ENCODE measurements at places on chromosomes 16 and 17. TPM values are rescaled to one million over a fixed set of nuclear protein-coding genes. Genes with fewer than 3 reads are reported as not detected.

GRCh38 chr17:82782657-82783207 lies 30.9 kb downstream of the TBCD start:
- no peaks in the 10 kb centered on the region for H3K36me3 ChIP-seq
- H3K27me3 ChIP-seq, result no peaks in the 10 kb centered on the region
- H3K4me1 ChIP-seq, result peaks cover 14% of the 10 kb centered on the region
- H3K27ac ChIP-seq, result peak overlapping the region; percentile 59
- no peak for DNase-seq

DNA sequence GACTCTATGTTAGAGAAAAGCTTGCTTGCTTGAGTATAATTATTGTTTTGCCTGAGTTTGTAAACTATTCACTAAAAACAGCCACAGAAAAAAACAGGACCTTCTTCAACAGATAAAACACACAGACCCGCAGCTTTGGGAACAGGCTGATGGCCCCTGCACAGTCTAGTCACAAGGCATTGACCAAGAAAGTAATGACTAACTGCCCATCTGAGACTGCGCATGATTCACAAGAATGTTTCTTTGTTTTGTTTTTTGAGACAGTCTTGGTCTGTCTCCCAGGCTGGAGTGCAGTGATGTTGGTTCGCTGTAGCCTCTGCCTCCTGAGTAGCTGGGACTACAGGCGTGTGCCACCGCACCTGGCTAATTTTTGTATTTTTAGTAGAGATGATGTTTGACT lies 2.8 kb upstream of the ZKSCAN2 start:
- peaks cover 61% of the 10 kb centered on the region for H3K4me1 ChIP-seq
- no peak for DNase-seq
- H3K27ac ChIP-seq, result no peak overlapping the region
- no peaks in the 10 kb centered on the region for H3K36me3 ChIP-seq
- H3K27me3 ChIP-seq, result no peaks in the 10 kb centered on the region
- no peak overlapping the region for H3K4me3 ChIP-seq

DNA sequence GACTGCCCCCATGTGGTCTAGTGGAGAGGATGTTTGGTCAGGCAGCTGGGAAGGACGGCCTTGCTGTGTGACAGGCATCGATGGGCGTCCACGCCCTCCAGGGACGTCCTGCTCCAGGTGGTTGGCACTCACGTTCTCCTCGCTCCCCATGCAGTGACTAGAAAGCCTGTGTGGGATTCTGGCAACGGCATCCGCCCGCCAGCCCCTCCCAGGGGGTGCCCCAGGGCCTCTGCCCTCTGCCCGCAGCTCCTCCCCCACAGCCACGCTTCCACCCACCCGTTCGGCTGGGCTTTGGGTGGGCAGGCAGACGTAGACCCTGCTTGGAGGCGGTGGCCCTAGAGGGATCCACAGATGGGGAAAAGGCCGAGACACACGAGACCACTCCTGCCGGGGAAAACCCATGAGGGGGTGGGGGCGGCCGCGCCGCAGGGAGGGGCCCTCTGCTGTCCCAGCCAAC lies 4.7 kb upstream of the IL17C start:
- no peaks in the 10 kb centered on the region for H3K36me3 ChIP-seq
- H3K4me3 ChIP-seq, result peak overlapping the region; percentile 55
- H3K27me3 ChIP-seq, result peaks cover 2% of the 10 kb centered on the region

- no peak overlapping the region for H3K27ac ChIP-seq
- H3K4me1 ChIP-seq, result no peaks in the 10 kb centered on the region
- no peaks in the 10 kb centered on the region for H3K27me3 ChIP-seq
- H3K36me3 ChIP-seq, result peaks cover 35% of the 10 kb centered on the region
Observed at GRCh38 chr16:85069171-85069570, 41.6 kb downstream of the KIAA0513 start.

DNA sequence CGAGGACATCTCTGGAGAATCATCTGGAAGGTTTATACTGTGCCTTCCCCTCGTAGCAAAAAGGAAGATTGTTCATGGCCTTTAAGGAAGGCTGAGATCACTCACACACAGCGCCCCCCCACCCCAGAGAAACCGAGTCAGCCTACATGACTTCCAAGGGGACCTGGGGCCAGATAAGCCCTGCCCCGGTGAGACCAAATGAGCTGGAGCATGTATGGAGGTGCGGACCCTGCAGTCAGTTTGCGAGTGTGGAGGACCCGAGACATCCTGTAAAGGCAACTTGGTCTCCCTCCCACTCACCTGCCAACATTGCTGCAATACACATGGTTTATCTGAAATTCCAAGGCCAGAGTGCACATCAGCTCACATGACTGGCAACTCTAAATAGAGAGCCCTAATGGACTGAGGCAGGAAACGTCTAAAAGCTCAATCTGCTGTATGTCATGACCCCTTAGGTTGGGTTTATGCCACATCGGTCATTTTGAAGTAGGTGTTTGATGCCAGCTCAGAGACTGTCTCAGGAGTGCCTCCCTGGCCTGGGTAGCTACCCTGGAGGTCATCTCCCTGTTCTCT lies 233.6 kb downstream of the CPPED1 start:
- H3K27me3 ChIP-seq, result no peaks in the 10 kb centered on the region
- H3K4me1 ChIP-seq, result peaks cover 40% of the 10 kb centered on the region
- no peak overlapping the region for H3K27ac ChIP-seq
- H3K36me3 ChIP-seq, result peaks cover 13% of the 10 kb centered on the region
- no peak for DNase-seq

GRCh38 chr16:90026135-90026534 lies 6.9 kb upstream of the DBNDD1 start:
- peak overlapping the region; percentile 53 for H3K27ac ChIP-seq
- H3K4me1 ChIP-seq, result peaks cover 21% of the 10 kb centered on the region
- H3K4me3 ChIP-seq, result no peak overlapping the region
- H3K36me3 ChIP-seq, result no peaks in the 10 kb centered on the region

DNA sequence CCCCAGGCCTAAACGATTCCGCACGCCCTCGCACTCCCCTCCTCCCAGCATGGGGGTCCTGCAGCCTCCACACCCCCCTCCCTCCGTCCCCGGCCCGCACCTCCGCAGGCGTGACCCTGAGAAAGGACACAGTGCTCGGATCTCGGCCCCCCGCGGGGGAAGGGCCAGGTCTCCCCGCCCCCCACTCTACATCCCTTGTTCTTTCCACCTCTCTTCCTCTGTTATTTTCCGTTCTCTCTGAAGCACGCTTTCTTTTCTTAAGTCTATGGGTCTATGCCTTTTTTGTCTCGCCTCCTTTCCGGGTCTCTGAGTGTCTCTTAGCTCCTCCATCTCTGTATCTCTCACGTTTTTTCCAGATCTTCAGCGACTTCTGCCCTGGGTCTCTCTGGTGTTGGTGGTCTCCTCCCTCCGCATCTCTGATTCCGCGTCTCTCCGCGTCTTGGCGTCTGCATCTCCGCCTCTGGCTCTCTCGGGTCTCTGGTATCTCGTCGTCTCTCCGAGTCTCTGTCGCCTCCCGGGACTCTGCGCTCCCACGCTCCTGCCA lies 2.1 kb upstream of the HES7 start:
- H3K27me3 ChIP-seq, result no peaks in the 10 kb centered on the region
- no peak for DNase-seq
- H3K36me3 ChIP-seq, result no peaks in the 10 kb centered on the region
- peak overlapping the region; percentile 94 for H3K4me3 ChIP-seq
- H3K4me1 ChIP-seq, result peaks cover 44% of the 10 kb centered on the region

GRCh38 chr17:50003911-50004310 lies 8.9 kb upstream of the DLX3 start:
- H3K36me3 ChIP-seq, result no peaks in the 10 kb centered on the region
- H3K27me3 ChIP-seq, result peaks cover 45% of the 10 kb centered on the region
- H3K4me1 ChIP-seq, result no peaks in the 10 kb centered on the region

DNA sequence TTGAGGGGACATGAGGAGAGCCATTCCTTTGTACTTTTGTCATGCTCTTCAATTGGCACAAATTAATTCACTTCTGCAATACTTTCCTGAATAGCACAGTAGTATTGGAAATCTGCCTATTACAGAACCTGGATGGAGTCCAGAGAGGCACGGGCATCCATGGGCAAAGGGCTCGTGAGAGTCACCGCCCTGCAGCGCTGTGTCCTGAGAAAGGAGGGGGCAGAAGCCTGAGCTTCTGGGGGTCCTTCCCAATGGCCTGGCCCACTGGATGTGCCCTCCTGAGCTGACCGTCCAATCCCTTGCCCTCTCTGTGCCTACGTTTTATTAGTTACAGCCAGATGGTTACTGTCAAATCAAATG lies 3.5 kb downstream of the G6PC1 start:
- H3K4me3 ChIP-seq, result no peak overlapping the region
- no peaks in the 10 kb centered on the region for H3K27me3 ChIP-seq
- no peaks in the 10 kb centered on the region for H3K4me1 ChIP-seq
- DNase-seq, result no peak

GRCh38 chr17:81119223-81120148 lies 45.8 kb upstream of the PVALEF start:
- H3K36me3 ChIP-seq, result no peaks in the 10 kb centered on the region
- DNase-seq, result peak; percentile 85
- H3K4me1 ChIP-seq, result no peaks in the 10 kb centered on the region
- H3K27ac ChIP-seq, result peak overlapping the region; percentile 53

GRCh38 chr16:48433850-48434530 lies 48.8 kb upstream of the SIAH1 start:
- H3K4me1 ChIP-seq, result peaks cover 41% of the 10 kb centered on the region
- H3K4me3 ChIP-seq, result no peak overlapping the region
- no peaks in the 10 kb centered on the region for H3K36me3 ChIP-seq
- no peak for DNase-seq
- H3K27ac ChIP-seq, result no peak overlapping the region
- no peaks in the 10 kb centered on the region for H3K27me3 ChIP-seq

- no peak overlapping the region for H3K27ac ChIP-seq
- no peaks in the 10 kb centered on the region for H3K27me3 ChIP-seq
- H3K36me3 ChIP-seq, result peaks cover 84% of the 10 kb centered on the region
- H3K4me3 ChIP-seq, result no peak overlapping the region
- no peaks in the 10 kb centered on the region for H3K4me1 ChIP-seq
- DNase-seq, result no peak
Observed at GRCh38 chr16:70778901-70779309, 22.1 kb downstream of the VAC14 start.

- peak overlapping the region; percentile 15 for H3K27ac ChIP-seq
- DNase-seq, result no peak
- H3K4me1 ChIP-seq, result peaks cover 70% of the 10 kb centered on the region
- peaks cover 42% of the 10 kb centered on the region for H3K36me3 ChIP-seq
- no peaks in the 10 kb centered on the region for H3K27me3 ChIP-seq
Observed at GRCh38 chr17:18920911-18921441, 31.0 kb upstream of the SLC5A10 start.

- H3K4me3 ChIP-seq, result no peak overlapping the region
- H3K36me3 ChIP-seq, result no peaks in the 10 kb centered on the region
- no peak for DNase-seq
- H3K27ac ChIP-seq, result no peak overlapping the region
- no peaks in the 10 kb centered on the region for H3K4me1 ChIP-seq
Observed at GRCh38 chr17:9951803-9952202, 46.7 kb upstream of the RCVRN start.

DNA sequence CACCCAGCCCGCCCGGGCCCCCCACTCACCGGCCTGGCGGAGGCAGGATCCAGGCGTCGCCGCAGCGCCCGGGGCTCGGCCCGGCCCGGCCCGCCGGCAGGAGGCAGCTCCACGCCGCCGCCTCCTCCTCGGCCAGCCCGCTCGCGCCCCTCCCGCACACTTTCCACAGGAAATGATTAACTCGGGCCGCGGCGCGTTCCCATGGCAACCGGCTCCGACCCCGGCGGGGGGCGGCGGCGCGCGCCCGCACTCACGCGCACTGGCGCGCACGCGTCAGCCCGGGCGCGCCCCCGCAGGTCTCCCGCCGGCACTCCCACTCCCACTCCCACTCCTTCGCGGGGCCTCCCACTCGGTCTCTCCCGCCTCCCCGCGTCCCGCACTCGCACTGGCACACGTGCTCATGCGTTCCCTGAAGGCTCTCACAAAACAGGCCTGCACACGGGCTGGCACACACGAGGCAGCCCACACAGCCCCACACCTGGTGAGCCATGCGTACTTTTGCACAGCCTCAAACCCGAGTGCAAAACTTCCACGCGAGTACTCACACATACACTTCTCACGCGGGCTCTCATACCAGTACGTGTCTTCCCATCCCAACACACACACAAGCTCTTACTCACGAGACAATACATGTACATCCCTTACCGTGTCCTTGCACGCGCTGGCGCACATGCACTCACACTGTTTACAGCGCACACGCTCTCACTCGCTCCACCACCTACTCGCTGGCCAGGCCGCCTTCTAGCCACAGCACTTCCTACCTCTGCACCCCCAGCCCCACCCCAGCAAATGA lies at the start of gene KIFC3:
Gene KIFC3 (minus strand): TSS at position 151 of the 793 bp plus-strand sequence. CDS start 4,248 bp downstream, outside the sequence.
- H3K4me1 ChIP-seq, result peaks cover 25% of the 10 kb centered on the region
- peak within 1 kb of the TSS; percentile 90 for H3K4me3 ChIP-seq
- peaks cover 46% of the 10 kb centered on the region for H3K27me3 ChIP-seq
- peak within 1 kb of the TSS; percentile 81 for H3K27ac ChIP-seq
- peak; percentile 24 for DNase-seq

DNA sequence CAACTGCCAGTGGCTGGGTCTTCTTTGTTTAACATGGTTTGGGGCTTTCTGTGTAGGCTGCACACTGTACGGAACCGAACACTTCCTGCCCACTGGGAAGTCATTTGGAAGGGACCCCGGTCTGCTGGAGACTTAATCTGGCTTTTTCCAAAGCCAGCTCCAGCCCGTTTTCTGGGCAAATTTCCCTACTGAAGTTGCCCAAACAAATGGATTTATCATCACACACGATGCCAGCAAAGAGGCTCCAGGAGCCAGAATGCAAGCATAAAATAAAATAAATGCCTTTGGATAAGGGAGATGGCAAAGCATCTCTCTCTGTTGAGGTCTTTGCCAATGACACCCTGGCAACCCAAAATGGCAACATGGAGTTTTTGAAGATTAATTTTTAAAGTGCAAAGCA lies 259.9 kb upstream of the IRX3 start:
- no peak overlapping the region for H3K4me3 ChIP-seq
- H3K27me3 ChIP-seq, result no peaks in the 10 kb centered on the region
- H3K4me1 ChIP-seq, result no peaks in the 10 kb centered on the region
- H3K36me3 ChIP-seq, result no peaks in the 10 kb centered on the region
- DNase-seq, result no peak

Gene MPG
- 24.5 TPM for total RNA-seq

Gene PRSS27
- total RNA-seq, result 0.81 TPM

Gene SPEM2
- total RNA-seq, result not detected

Gene PRSS53
- 11.4 TPM for total RNA-seq

Gene ENDOV
- 20.6 TPM for total RNA-seq

Gene SYT17
- 0.52 TPM for total RNA-seq

Gene ZACN
- not detected for total RNA-seq

Data from naive thymus-derived CD8-positive, alpha-beta T cell (primary cell).